Activated CD8-positive, alpha-beta memory T cell treated with anti-CD3 and anti-CD28 coated beads for 36 hours (primary cell): ENCODE measurements at places on chromosomes 1 and 21. TPM values are rescaled to one million over a fixed set of nuclear protein-coding genes. Genes with fewer than 3 reads are reported as not detected.

GUCA2A gene
- not detected for total RNA-seq

GBP7 gene
- total RNA-seq = 0.08 TPM

LCE5A gene
- total RNA-seq = not detected

OR2T35 gene
- not detected for total RNA-seq

C21orf91 gene
- 38.3 TPM for total RNA-seq

LCE3D gene
- total RNA-seq = not detected

CAMTA1 gene
- 72.5 TPM for total RNA-seq

SPRR4 gene
- not detected for total RNA-seq

ATP1A4 gene
- not detected for total RNA-seq

LYPD8 gene
- total RNA-seq = not detected

RNF186 gene
- total RNA-seq = not detected

STRIP1 gene
- 32.7 TPM for total RNA-seq

CD1D gene
- total RNA-seq = not detected

OR2M3 gene
- not detected for total RNA-seq

SYTL1 gene
- 20.0 TPM for total RNA-seq

PRDX6 gene
- 148 TPM for total RNA-seq

PLA2G2F gene
- total RNA-seq = not detected

CDC73 gene
- 52.7 TPM for total RNA-seq

OR2M2 gene
- total RNA-seq = not detected

CFHR4 gene
- total RNA-seq = not detected
